ENCODE measurements at places on chromosomes 1 and 21.

- no peak for DNase-seq
These were observed 123.0 kb downstream of the TNR start for GRCh38 chr1:175620376-175620775.

- no peak for DNase-seq
These were observed 389.2 kb downstream of the PLPP3 start for GRCh38 chr1:56189946-56190805.

DNA sequence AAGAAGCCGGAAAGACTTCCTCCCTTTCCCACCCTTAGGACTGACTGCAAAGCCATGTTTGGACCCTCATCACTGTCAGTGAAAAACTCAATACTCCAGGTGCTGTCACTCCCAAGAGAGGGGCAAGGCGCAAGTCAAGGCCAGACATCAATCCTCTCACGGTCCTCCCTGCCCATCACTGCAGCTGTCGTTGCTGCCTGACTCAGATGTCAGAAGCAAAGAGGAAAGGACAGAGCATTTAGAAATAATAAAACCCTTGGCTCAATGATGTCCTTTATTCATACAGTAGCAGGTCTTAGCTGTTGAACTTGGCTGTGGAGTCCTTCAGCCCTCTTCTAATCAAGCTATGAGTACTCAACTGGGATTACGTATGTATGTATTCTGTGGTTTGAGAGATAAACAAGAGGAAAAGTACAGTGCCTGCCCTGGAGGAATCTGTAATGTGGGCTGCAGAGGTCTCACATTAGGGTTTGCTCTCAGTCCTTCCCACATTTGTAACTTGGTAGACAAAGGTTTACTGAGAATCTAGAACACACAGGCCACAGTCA lies 13.5 kb downstream of the SUSD4 start:
- no peak for DNase-seq

DNA sequence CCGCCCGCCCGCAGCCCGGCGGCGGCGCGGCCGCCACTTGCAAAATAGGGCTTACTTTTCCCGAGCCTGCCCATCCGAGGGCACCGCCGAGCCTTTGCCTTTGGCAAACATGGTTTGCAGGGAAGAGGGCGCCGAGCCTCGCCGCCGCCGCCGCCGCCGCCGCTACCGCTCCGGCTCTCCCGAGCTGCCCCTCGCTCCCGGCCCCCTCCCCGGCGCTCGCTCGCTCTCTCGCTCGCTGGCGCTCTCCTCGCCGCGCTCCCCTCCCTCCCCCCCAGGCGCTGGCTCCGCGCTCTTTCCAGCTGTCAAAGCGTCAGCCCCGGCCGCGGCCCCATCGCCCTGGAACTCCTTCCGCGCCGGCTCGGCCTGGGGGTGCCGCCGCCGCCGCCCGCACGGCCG lies 298 bp downstream of the SSBP3 start:
- DNase-seq: peak; percentile 48

DNA sequence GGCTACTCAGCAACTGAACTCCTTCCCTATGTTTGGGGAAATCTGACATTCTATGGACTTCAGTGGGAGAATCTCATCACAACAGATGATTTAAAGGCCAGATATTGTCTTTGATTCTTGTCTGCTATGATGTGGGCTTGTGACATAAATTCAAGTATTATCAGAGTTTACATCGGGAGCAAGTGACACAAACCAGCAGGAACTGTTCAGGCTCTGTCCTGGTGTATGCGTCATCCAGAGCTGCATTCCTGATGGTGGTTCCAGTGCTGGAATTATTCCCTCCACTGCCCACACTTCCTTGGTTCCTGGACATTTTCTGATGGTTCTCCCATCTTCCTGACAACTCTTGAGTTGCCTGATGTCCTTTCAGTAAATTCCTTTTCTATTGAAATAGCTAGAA lies 10.8 kb upstream of the LSM10 start:
- no peak for DNase-seq
